ENCODE measurements at places on chromosomes 7 and 10.

DNA sequence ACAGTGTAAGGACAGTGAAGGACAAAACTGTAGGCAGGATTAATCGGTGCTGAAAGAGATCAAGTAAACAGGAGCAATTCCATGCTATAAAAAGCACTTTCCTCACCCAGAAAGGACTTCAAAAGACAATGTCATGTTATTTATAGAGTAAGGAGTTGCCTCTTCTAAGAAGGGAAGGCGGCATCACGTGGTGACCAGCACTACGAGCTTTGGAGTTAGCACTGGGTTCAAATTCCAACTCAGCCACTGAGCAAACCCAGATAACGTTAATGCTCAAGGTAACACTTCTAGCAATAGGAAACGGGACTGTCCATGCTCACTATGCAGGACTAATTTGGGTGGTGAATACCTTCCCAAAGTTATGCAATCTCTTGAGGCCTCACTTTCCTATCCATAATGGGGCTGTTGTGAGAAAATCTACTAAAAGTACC, 715 bp upstream of the PANK1 start:
- DNase-seq: peak; percentile 96

- DNase-seq: peak; percentile 32
Observed at GRCh38 chr10:103145860-103146466, 47.1 kb downstream of the NT5C2 start.

- DNase-seq: no peak
Observed at GRCh38 chr7:103857435-103857834, 132.0 kb downstream of the RELN start.

DNA sequence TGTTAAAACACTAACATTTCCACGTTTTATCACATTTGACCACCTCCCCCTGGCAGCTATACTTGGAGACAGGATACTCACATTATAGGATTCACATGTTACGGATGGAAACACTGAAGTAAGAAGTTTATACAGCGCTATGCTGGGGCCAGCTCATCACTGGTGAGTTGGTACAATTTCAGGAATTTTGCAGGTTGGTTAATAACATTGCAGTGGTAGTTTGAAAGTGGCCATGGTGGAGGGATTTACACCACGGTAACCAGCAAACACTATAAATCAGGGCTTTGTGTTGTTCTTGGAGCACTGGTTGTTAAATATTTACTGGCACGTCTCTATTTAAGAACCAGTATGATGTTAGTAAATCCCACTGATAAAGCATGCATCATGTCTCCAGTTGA, 174.0 kb downstream of the GFRA1 start:
- DNase-seq: no peak

DNA sequence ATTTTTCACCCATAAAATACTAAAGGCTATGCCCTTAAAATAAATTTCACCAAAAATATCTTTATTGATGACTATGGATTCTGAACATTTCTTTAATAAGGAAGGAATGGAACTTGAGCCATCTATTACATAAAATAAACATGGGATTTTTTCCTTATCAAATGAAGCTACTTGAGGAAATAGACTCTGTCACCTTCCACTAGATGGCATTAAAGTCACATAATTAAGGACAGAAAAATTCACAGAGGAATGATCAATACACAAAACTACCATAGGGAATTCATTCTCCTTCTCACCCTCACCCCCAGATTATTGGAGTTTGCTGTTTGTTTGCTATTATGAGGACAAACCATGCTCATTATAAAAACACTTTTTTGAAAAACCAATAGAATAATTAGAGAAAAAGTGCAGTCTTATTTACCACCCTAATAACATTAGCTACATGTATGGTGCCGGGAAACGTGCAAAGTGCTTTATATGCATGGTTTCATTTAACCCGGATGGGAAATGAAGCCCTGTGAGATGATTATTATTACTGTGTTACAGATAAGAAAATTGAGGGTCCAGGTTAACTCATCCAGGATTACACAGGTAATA, 21.1 kb upstream of the FOXI2 start:
- peak; percentile 41 for DNase-seq

DNA sequence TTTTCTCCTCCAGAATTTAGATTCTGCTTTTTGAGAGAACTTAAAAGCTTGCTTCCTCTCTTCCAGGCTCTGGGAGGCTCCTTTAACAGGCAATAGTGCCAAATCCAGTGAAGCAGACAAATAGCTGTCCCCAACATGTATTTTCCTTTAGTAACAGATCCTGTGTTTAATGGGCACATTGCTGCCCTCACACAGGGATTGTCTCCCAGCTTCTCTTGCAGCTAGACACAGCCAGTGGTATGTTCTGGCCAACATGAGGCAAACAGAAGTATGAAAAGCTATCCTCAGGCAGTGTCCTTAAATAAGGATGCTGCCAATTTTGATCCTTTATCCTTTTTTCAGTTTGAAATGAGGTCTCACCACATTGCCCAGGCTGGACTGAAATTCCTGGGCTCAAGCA, 38.2 kb downstream of the MALSU1 start:
- no peak for DNase-seq

DNA sequence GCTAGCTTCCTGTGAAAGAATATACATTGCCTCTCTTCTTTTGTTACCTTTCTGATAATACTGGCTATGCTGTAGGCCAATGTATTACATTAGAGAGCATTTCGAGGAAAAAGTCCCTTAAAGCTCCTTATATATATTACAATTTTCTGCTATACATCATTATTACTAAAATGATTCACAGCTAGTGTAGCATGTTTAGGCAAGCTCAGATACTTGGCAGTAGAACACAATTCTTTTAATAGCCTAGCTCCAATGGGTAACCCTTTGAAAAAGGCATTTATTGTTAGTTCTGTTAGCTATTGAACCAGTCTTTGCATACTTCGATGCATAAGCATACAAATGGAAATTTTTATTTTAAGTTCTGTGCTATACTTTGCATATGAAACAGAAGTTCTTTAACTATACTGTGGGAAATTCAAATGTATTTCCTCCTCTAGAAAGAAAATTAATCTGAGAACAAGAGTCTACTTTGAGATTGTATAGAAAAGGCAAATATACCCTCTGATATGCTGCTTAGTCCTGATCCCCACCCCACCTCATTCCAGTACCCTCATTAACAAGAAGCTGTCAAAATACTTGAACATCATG, 55.6 kb upstream of the SKAP2 start:
- no peak for DNase-seq

DNA sequence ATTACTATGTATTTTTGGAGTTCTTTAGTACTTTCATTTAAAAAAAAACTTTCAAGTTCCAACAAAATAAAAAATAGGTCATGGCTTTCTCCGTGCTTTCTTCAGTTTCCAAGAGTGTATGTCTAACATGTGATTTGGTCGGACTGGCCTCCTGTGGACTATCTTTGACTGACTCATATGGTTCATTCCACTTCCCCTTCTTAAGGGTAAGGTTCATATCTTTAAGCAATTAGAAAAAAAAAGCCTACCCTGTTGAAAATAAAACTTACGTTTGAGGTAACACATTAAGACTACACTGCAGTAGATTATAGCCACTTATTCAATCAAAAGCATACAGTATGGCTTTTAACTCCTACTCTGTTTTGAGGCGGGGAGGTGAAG, 112.8 kb upstream of the AHR start:
- peak; percentile 78 for DNase-seq
